Esophagus squamous epithelium (tissue), 5 donors: ENCODE measurements at places on chromosomes 2 and 18.

DNA sequence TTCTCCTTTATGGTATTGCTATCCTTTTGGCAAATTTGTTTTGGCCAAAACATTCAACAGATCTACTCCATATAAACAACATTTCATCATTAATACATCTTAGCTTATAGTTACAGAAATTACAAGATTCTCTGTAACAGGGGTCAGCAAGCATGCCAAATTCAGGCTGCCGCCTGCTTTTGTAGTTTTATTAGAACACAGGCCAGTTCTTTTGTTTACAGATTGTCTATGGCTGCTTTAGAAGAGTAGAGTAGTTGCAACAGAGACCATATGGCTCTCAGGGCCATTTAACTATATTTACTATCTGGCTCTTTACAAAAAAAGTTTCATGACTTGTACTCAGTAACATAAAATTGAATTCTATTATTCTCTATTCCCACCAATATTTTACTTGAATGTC is 53.9 kb downstream of the LNPK start:
- no peak for DNase-seq

DNA sequence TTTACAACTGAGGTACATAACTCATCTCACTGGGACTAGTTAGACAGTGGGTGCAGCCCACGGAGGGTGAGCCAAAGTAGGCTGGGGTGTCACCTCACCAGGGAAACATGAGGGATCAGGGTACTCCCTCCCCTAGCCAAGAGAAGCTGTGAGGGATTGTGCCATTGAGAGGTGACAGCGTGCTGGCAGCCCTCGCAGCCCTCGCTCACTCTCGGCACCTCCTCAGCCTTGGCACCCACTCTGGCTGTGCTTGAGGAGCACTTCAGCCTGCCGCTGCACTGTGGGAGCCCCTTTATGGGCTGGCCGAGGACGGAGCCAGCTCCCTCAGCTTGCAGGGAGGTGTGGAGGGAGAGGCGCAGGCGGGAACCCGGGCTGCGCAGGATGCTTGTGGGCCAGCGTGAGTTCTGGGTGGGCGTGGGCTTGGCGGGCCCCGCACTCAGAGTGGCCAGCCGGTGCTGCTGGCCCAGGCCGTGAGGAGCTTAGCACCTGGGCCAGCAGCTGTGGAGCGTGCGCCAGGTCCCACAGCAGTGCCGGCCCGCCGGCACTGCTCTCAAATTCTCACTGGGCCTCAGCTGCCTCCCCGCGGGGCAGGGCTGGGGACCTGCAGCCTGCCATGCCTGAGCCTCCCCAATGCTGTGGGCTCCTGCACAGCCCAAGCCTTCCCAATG is 44.5 kb upstream of the FAM110C start:
- no peak for DNase-seq

- DNase-seq = no peak
These were observed 110.3 kb upstream of the RBMS1 start for GRCh38 chr2:160603771-160604510.

- no peak for DNase-seq
These were observed 2.4 kb upstream of the CHRNG start for GRCh38 chr2:232537079-232537478.

DNA sequence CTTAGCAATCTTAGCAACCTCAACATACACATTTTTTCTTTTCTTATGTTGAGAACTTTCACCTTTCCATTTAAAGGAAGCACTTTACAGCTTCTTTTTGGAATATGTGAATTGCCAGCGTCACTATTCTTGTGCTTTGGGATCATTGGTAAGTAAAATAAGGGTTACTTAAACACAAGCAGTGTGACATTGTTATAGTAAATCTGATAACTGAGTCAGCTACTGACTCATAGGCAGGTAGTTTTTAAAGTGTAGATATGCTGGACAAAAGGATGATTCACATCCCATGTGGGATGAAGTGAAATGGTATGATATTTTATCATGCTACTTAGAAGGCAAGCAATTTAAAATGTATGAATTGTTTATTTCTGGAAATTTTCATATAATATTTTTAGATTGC is 637.2 kb downstream of the DCDC2C start:
- DNase-seq = no peak

- no peak for DNase-seq
These were observed 164.1 kb upstream of the BOD1L2 start for GRCh38 chr18:56982766-56983165.

- DNase-seq = no peak
These were observed 5.1 kb downstream of the COMMD1 start for GRCh38 chr2:61910603-61911002.

- DNase-seq = no peak
These were observed 11.7 kb downstream of the SFT2D3 start for GRCh38 chr2:127712999-127713398.

DNA sequence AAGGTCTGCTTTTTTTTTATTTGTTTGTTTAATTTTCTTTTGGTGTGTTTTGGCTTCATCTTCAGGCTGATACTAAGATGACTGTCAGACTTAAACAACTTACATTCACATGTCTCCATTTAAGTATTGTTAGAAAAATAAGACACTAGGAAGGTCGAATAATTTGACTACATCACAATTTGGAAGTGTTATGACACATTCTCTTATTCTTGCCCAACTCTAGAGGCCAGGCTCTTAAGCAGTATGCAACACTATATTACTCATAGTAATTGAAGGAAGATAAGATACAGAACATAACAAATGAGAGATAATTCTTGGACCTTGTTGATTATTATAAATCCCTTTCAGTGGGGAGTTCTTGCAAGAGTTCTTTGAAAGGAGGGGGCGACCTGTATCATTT is 295.3 kb upstream of the COL3A1 start:
- DNase-seq = no peak

- no peak for DNase-seq
These were observed 163.3 kb upstream of the SIX3 start for GRCh38 chr2:44778221-44778654.

GRCh38 chr2:146415291-146415690 is 1429.5 kb upstream of the ACVR2A start:
- DNase-seq = no peak

DNA sequence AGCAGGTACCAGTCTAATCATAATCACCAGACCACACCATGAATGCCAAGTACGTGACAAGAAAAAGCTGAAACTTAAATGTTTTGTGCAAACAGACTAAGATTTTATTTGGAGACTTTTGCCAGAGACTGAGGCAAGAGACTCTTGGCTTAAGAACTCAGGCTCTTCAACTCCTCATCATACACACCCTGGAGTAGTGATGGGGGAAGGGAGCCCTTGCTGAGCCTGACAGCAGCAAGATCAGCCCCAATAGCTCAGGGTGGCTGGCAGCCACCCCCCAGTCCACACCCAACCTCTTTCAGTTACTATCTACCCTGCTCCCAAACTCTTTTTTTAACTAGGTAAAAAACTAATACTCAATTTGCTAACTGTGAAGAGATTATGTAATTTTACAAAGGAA is 114.8 kb downstream of the CCBE1 start:
- DNase-seq = no peak

- DNase-seq = no peak
These were observed 52.0 kb upstream of the HS6ST1 start for GRCh38 chr2:128370468-128371247.

GRCh38 chr2:69143748-69144360 is 130.9 kb downstream of the ANTXR1 start:
- no peak for DNase-seq

DNA sequence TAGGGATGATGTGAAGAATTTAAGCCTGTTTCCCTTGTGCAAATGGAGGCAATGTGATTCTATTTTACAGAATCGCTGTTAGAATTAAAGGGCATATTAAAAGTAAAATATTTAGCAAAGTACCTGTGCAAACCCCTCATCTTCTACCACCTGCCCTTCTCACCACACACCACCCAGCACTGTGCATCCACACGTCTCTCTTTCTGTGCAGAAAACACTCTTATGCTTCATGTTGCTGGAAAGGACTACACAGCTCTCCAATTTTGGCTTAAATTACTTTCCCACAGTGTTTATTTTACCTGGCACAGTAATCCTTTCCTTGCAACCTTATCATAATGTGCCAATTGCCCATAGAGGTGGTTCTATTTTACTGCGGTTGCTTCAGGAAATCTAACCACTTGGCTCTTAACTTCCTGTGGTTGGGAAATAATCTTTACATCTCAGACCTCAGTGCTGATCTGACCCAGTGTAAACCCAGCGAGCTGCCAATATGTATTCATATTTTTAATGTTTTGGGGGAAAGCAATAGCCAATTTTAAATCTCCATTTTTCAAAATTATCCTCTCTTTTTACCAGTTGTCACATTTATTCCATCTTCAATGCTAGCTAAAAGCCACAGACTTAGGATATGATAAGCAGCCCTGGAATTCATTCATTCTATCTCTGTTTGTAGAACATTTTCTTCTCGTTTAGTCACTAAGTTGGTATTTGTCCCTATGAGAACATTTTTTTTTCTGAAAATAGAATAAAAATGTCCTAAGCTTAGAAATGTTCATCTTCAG is 250.9 kb downstream of the DSEL start:
- no peak for DNase-seq

- no peak for DNase-seq
These were observed 36.3 kb downstream of the SMAD4 start for GRCh38 chr18:51066273-51066672.

GRCh38 chr2:161578998-161579397 is 45.2 kb upstream of the SLC4A10 start:
- no peak for DNase-seq

DNA sequence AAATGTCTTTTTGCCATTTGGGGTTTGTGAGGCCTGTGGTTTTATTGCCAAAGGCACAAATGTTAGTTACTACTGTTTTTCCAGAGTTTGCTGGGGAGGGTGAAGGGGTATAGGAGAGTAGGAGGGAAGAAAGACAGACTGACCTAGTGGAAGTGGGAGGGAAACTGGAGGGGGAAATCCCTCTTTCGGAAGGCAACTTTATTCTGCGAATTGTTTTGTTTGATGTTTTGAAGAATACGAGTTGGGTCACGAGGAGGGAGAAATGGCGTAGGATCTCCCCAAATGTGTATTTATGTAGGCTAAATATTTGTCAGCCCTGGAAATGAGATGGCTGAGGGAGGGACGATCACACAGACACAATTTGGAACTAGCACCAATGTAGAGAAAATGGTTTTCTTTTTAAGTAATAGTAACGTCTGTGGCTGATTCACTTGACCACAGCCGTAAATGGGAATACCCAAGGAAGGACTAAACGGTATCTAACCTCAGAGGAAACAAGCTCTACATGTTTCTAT is 172.3 kb downstream of the ICOS start:
- no peak for DNase-seq

DNA sequence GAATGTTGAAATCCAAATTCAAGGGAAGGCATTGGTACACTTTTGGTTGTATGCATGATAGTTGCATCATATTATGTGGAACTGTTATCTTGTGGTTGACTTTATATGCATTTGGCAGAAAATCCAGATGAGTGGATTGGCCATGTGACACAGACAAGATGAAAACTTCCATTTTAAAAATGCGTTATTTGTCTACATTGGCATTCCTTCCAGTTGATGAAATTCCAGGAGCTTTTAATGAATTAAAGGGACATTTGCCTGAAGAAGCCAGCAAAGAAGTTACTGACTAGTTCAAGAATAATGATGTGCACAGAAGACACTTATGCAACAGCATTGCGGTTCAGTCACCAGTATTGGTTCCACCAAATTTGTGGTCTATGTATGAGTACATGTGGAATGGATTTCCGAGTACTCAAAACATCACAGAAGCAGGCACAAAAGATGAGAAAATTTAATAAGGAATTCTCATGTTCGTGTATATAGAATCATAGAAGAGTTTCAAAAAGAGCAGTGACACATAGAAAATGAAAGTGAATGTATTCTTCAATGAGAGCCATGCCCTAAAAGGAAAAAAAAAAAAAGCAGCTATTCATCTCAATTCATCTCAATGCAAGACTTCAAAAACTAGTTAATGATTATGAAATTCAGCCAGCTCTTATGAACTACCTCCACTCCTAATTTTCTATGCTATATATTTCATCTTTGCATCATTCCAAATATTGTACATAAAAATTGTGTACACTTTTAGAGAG is 232.1 kb downstream of the RBM43 start:
- DNase-seq = no peak

- DNase-seq = no peak
These were observed 24.9 kb upstream of the CD8A start for GRCh38 chr2:86815611-86816010.

GRCh38 chr2:130370490-130370889 is 14.6 kb downstream of the PTPN18 start:
- no peak for DNase-seq

- no peak for DNase-seq
These were observed 11.6 kb downstream of the ZNF397 start for GRCh38 chr18:35252466-35252865.

GRCh38 chr2:39608263-39608575 is 57.5 kb upstream of the TMEM178A start:
- DNase-seq = no peak

GRCh38 chr2:238701341-238702206 is 146.3 kb upstream of the TWIST2 start:
- DNase-seq = no peak

- no peak for DNase-seq
These were observed 5.0 kb upstream of the SMAD2 start for GRCh38 chr18:47935321-47936055.

DNA sequence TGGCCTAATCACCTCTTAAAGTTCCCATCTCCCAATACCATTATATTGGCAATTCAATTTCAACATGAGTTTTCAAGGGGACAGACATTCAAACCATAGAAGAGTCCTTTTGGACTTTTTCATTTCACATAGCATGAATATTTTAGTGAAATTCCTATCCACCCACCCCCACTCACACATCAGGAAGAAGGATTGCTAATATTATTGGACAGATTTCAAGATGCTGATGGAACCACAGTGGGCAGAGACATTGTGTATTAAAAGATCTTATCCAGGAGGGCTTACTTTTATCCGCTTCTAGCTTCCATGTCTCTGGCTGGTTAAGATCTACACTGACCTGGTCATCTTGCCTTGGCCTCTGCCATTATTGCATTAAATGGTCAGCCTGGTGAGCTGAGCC is 297.4 kb upstream of the ACVR2A start:
- DNase-seq = no peak

GRCh38 chr2:191020742-191021381 is 6.9 kb upstream of the STAT1 start:
- no peak for DNase-seq

- no peak for DNase-seq
These were observed 317.8 kb downstream of the EPHA4 start for GRCh38 chr2:221254299-221254698.

DNA sequence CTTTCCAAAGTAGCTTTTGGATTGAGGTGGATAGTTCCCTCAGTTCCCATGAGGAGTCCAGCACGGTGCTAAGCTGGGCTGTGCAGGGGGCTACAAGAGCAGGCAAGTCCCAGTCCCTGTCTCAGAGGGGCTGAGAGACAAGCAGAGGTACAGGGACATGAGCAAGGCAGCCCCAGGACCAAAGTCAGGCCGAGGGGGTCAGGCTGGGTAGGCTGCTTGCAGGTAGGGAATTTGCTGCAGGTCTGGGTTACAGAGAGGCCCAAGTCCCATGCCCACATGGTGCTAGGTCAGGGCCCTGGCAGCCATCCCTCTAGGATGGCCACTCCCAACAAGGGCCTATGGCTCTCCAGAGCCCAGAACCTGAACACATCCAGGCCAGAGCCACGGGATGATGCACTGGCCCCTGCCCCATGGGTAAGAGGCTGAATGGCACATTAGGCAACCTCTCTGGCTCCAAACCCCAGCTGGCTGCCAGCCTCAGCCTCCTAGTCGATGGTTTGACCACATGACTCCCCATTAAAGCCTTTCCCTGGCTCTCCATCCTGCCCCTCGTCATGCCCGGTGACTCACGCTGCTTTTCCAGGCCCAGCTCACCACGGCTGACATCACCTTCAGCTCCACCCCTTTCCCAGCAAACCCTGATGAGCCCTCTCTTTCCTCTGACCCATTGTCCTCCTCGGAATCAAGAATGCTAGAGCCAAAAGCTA is 83.7 kb downstream of the SDC1 start:
- DNase-seq = no peak

GRCh38 chr2:45852450-45853150 is 201.1 kb downstream of the PRKCE start:
- no peak for DNase-seq
